NCI-H146 (cell line): ENCODE measurements at places on chromosomes 13 and 19.

- DNase-seq, result no peak
Measured at GRCh38 chr19:29881386-29881785, 60.7 kb upstream of the URI1 start.

GRCh38 chr13:60701895-60702294 is 304.9 kb downstream of the TDRD3 start:
- DNase-seq, result no peak

DNA sequence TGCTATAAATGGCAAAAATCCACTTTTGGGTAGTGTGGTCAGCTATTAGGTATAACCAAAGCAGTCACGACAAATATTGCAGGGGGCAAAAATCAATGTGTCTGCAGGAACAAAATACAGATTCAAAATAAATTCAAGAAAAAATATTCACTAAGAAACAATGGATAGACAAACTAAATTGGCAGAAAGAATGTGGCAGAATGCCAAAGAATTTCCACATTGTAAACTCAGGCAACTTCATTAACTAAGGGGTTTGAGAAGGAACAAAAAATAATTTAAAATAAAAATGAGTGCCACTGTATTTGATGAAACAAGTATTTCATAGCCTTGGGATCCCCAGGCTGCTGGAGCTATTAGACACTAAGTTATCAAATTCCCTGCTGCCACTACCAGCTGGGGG is 193.1 kb downstream of the VWA8 start:
- DNase-seq, result no peak

GRCh38 chr13:50015258-50015657 is at the start of gene KCNRG:
KCNRG (plus strand) TSS chr13:50015444; CDS start chr13:50015494, 50 bp downstream.
- no peak for DNase-seq
